ENCODE measurements at places on chromosomes 4 and X.

- DNase-seq = no peak
These were observed 23.1 kb downstream of the ADH4 start for GRCh38 chr4:99121008-99121407.

DNA sequence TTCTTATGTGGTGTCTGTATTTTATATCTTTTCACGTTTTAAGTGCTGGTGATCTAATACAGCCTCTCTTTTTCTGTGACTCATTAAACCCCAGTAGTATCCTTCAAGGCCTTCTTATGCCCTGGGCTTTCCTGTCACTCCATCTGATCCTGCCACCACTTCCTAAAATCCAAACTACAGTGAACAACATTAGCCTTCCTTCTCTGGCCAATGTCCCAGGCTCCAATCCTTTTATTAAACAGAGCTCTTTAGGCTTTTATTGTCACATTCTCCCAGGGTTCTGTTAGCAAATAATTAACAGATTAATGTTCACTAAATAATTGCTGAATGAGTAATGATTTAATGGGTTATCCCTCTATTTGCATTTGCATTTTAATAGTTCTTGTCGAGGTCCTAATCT lies 47.9 kb upstream of the ITM2A start:
- DNase-seq = no peak

GRCh38 chrX:54029529-54030143 lies 14.6 kb downstream of the PHF8 start:
- no peak for DNase-seq

GRCh38 chr4:48781968-48782367 lies 1.9 kb upstream of the FRYL start:
- no peak for DNase-seq

DNA sequence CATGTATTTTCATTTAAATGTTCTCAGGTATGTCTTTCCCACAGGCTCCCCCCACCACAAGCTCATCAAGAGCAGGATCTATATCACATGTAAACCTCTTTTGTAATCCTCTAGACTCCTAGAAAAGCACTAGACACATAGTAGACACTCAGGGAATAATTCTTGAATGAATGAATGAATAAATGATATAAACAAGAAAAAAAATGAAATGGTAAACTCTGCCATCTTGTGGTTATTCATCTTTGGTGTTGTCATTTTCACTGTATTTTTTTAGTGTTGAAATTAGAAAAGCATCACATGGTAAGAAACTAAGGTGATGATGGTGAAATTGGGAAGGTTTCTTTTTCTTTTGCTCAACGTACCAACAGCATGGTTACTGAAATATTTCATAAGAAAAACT lies 34.2 kb upstream of the C1GALT1C1 start:
- no peak for DNase-seq

GRCh38 chr4:53476232-53477037 lies 99.0 kb downstream of the FIP1L1 start:
- DNase-seq = peak; percentile 93

GRCh38 chr4:12692815-12693214 lies 791.3 kb downstream of the RAB28 start:
- no peak for DNase-seq

- no peak for DNase-seq
These were observed 47.9 kb upstream of the QRFPR start for GRCh38 chr4:121428721-121429120.

DNA sequence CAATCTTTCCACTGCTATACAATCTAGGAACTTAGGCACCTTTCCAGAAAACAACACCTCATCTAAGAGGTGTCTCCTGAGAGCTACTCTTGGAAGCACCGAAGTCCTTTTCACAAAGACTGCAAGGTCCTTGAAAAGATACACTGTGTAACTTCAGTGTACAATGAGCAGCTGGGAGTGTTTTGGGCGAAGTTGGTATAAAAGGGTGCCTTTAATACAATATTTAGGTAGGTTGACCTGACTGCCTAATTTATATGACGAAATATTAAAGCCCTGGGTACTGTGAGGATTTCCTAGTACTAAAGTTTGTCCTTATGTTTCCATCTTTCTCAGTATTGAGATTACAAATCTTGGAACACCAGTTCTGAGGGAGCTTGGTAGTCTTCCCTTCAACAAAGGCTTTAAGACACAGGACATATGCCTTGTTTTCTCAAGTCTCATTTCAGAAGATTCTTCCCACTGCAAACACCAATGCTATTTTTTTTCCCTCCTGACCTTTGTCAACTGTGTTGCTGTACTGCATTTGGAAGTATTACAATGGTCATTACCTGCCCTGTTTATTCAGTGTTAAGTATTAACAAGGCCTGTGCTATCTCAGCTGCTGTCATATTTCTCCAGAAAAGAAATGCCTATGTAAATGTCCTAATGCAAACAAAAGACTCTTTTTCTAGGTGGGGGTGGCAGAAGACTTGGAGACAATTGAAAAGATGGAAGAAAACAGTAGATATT lies 134.2 kb downstream of the MAML3 start:
- no peak for DNase-seq

GRCh38 chr4:126678618-126679017 lies 954.1 kb upstream of the INTU start:
- no peak for DNase-seq

DNA sequence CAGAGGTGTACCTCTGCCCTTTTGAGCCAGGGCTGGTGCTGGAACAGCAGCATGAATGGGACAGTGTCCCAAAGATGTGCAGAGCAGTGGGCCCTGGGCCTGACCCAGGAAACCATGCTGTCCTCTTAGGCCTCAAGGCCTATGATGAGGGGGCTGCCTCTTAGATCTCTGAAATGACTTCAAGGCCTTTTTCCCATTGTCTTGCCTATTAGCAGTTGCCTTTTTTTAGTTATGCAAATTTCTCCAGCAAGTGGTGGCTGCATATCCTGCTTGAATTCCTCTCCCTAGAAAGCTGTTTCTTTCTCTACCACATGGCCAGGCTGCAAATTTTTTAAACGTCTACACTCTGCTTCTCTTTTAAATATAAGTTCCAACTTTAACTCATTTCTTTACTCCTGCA lies 160.3 kb downstream of the CFAP299 start:
- no peak for DNase-seq

DNA sequence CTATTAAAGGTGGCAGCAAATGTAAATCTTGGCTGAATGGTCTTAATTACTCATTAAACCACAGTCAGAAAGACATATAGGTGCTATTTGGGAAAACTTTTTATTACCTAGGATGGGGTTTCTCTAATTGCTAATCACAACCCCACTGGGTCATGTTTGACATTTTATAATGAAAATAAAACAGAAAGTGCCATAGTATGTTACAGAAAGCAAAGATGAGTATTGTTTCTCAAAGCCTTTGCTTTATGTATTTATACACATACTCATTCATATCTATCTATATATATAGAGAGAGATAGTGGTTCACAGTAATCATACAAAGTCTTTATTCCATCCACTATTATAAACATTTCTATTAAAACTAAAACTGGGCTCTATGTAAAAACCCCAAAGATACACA lies 18.2 kb downstream of the TMEM184C start:
- DNase-seq = no peak

- no peak for DNase-seq
These were observed 325.5 kb upstream of the F9 start for GRCh38 chrX:139204898-139205667.

GRCh38 chrX:107713543-107714205 lies 61.9 kb downstream of the TSC22D3 start:
- DNase-seq = no peak

DNA sequence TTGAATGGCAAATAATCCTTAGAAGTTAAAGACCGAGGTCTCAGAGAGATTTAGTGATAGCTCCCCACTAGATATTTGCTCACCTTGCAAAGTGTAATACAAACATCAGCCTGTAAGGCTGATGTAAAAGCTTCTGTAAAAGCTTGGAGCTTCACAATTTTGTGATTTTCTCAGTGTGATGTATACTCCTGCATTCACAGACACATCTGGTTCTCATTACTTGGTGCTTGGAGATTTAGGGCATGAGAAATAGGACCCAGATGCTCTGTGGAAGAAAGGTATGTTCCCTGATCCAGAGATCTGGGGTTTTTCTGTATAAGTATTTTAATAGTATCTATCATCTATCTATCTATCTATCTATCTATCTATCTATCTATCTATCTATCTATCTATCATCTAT lies 1664.3 kb downstream of the C4orf33 start:
- DNase-seq = no peak

- no peak for DNase-seq
These were observed 743.6 kb upstream of the POU3F4 start for GRCh38 chrX:82764521-82764920.

GRCh38 chrX:9775930-9776329 lies 10.3 kb upstream of the GPR143 start:
- DNase-seq = no peak

GRCh38 chr4:98564852-98565251 lies 93.6 kb downstream of the TSPAN5 start:
- no peak for DNase-seq

DNA sequence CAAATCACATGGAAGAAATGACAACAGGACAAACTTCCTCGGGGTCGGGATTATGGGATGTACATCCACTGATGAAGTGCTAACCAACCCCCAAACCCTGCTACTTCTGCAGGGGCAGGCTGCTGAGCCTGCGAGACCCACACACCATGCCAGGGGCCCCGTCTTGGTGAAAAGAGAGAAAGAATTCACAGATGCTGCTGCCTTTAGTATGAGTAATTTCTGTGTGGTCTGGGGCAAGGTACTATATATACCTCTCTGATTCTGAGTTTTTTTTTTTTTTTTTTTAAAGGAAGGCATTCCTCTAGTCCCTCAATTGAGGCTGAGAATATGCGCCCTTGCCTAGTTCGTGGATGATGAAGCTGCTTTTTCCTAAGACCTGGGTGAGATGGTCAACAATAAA lies 24.8 kb downstream of the PDHA1 start:
- no peak for DNase-seq

DNA sequence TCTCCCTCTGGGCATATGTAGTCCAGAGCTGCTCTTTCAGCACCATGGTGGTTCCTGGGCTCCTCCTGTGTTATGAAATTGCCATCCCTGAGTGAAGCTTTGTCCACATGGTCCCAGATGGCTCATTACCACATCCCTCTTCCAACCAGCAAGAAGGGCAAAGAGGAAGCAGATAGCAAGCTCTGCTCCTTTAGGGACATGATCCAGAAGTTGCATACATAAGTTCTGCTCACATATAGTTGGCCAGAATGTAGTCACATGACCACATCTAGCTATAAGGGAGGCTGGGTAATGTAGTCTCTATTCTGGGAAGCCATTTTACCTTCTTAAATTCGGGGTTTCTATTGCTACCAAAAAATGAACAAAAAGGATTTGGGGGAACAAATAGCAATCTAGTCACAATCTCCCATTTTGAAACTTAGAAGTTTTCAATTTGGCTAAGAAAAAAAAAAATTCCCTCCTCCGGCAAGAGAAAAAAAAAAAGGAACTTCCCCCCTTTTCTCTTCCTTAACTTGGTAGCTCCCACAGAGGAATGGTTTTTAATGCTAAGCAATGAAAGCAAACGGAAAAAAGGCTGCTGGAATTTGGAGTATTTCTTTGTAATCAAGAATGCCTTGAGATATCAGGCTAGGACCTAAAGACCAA lies 88.2 kb upstream of the USP9X start:
- DNase-seq = peak; percentile 47
